Foreskin fibroblast (primary cell): ENCODE measurements at places on chromosomes 16 and 17.

DNA sequence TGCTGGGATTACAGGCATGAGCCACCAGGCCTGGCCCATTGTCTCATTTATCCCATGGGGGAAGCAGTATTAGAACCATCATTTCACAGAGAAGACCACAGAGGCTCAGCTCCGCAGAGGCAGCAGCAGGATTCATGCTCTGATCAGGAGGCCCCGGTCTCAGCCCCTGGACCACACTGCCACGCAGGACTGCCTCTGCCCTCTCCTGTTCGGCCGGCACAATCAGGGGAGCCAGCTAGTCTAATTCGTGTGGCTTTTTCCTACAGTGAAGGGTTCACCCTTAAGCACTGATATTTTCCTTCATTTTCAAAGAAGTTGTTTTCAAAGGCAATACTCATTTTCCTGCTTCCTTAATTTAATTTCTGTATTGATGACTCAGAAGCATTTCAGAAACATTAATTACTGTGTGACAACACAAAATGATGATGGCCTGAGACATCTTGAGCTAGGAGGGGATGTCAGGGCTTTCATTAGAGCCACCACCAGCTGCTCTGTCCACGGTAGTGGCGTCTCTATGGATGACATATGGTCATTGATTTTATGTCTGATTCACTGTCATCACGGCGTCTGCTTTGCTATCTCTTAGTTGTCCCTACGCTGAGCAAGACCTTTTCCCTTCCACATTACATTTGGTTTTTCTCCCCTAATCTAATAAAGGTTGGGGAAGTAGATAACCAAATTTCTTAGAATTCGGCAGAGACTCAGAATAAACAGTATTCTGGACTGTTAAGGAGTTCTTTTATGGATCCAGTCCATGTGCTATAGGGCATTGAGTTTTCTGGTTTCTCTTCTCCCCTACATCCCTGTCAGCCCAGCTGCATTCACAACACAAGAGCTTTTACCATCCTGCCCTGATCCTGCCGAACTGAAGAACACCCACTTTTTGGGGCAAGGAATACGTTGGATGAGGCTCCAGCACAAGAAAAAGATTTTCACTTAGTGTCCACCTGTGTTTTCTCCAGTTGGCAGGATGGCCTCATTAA is 314.0 kb downstream of the SLC39A11 start:
- no peak for DNase-seq

- no peak for DNase-seq
Observed at GRCh38 chr16:69927056-69927757, 23.9 kb upstream of the CLEC18A start.

DNA sequence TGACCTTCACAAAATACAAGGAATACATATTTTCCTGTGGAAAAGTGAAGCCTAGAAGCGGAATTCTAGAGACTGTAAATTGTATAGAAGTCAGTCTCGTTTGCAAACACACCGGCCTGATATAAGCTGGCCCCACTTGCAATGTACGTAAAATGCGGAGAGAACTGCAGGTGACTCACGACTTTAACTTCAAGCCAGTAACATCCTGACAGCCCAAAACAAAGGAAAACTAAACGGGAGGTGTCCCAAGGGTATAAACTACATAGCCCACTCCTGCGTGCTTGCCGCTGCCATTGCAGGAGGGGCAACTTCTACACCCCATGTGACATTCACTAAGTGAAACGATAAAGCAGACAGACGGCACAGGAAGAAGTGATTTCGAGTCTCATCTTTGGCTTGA is 101.6 kb downstream of the CYTH1 start:
- no peak for DNase-seq

DNA sequence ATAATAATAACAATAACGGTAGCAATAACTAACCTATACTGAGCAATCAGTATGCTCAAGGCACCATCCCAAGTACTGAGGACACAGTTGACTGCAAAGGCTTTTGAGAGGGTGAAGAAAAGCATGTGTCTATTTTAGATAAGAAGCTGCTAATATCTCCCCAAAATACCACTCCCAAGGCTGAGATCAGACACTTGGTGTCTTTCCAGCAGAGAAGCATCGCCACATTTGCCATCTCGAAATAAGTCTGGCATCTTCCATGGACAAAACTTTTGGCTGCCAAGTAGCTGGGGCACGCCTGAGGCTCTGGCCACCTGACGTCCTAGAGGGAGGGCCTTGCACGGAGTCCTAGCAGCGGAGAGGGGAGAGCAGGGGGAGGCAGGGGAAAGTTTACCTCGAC is 39.0 kb downstream of the ZNF423 start:
- DNase-seq = no peak

GRCh38 chr17:55774846-55775271 is 24.0 kb downstream of the PCTP start:
- no peak for DNase-seq

DNA sequence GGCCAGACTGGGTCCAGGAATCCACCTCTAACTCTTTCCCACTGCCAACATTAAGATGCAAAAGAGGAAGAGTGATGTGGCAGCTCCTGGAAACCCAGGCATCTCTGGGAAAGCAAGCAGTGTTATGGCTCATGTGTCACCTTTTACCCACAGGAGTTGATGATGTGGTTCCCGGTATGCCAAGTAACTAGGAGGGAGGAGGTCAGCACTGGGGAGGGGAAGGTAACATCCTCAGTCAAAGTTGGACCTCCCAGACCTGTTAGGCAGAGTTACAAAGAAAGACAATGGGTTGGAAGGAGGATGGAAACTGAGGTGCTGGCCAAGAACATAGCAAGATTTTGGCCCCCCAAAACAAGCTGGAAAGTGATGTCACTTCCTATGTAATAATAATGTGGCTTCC is 11.4 kb downstream of the KRABD2 start:
- DNase-seq = peak; percentile 56

GRCh38 chr16:69367980-69368379 is 16.4 kb upstream of the TMED6 start:
- peak; percentile 20 for DNase-seq

- no peak for DNase-seq
Observed at GRCh38 chr16:13873835-13874438, 46.0 kb upstream of the ERCC4 start.

- no peak for DNase-seq
Observed at GRCh38 chr16:85422196-85422631, 190.9 kb upstream of the GSE1 start.

- peak; percentile 68 for DNase-seq
Observed at GRCh38 chr17:21041741-21042457, 912 bp downstream of the USP22 start.

- DNase-seq = peak; percentile 68
Observed at GRCh38 chr17:17681744-17682292, 560 bp downstream of the RAI1 start.

DNA sequence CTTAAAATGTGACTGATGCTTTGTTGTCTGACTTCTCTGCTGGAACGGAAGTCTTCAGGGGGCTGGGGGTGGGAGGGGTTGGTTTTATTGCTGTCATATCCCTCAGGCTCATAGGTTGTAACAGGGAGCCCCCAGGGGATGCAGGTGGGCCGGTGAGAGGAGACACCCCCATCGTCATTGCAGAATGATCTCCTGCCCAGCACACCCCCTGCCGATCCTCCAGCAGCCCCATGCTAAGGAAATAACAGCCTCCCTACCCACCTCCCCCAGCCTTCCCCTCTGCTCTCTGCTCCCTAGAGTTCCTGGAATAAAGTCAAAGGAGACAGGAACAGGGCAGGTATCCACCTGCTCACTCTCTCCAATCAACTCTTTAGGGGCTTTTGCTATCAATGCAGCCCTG is 270.1 kb upstream of the TNRC6C start:
- no peak for DNase-seq

- DNase-seq = no peak
Observed at GRCh38 chr16:81477697-81478693, 33.4 kb downstream of the CMIP start.

GRCh38 chr16:22264786-22265185 is 32.4 kb upstream of the POLR3E start:
- peak; percentile 62 for DNase-seq

- peak; percentile 34 for DNase-seq
Observed at GRCh38 chr17:30309591-30309990, 17.8 kb upstream of the BLMH start.

- DNase-seq = no peak
Observed at GRCh38 chr17:27413792-27414191, 42.5 kb upstream of the KSR1 start.

GRCh38 chr17:75153780-75154194 is 525 bp downstream of the JPT1 start:
- DNase-seq = no peak

- no peak for DNase-seq
Observed at GRCh38 chr17:1608676-1609075, 20.0 kb downstream of the SLC43A2 start.

GRCh38 chr17:75575728-75576127 is 11.9 kb upstream of the MYO15B start:
- DNase-seq = no peak

DNA sequence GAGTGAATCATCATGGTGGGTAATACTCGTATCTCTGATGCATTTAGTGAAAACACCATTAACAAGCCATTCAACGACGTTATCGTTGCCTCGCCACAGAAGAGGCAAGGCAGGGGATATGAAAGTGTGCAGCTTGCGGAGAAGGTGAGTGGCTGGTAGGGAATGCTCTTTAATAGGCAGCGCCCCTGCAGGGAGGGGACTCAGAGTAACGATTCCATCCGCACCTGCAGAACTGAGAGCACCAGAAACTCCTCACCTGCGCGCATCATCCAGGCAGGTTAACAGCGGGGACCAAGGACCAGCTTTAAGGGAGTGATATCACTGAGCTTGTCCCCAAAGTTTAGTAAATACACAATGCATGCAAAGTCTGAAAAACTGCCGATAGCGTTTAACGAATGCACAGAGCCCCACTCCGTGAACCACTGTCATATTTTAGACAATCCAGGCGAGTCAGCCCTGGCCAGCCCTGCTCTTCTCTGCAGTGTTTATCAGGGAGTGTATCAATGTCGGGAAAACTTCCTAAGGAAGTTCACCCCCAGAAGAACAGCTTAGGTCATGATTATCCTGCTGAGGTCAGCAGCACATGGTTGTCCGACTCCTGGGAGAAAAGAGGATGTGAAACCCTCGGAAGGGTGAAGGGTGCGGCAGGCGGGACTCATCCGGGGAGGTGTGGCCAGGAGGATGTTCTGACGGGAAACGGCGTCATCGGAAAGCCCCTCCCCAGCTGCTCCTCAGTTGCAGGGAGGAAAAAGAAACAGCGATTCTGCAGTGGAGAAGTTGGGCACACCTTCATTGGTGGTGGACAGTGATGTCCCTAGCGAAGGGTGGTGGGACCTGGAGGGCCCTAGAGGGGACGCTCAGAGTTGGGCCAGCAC is 68.5 kb upstream of the DNAH17 start:
- no peak for DNase-seq

- no peak for DNase-seq
Observed at GRCh38 chr16:50941681-50942080, 199.8 kb downstream of the CYLD start.

DNA sequence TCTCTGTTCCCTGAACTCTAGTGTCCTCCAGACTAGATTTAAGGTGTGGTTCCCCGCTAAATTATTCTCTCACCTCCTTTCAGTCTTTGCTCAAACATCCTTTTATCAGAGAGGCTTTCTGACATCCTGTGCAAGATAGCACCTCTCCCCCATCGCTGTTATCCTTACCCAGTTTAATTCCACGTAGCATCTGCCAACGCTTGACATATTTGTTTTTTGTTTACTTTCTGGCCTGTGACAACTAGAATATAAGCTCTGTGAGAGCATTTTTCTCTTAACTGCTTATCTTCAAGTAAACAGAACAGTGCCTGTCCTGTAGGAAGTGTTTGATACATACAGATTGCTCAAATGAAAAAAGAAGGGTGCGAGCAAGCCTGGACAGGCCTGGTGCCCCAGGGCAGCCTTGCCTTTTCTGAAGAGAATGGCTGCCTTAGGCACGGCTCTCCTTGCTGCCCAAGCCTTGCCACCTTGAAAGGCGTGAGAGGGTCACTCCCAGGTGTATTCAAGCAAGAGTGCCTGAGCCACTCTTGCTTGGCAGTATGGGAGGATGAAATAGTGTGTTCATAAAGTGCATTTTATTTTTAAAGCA is 9.7 kb downstream of the DYNLL2 start:
- no peak for DNase-seq

DNA sequence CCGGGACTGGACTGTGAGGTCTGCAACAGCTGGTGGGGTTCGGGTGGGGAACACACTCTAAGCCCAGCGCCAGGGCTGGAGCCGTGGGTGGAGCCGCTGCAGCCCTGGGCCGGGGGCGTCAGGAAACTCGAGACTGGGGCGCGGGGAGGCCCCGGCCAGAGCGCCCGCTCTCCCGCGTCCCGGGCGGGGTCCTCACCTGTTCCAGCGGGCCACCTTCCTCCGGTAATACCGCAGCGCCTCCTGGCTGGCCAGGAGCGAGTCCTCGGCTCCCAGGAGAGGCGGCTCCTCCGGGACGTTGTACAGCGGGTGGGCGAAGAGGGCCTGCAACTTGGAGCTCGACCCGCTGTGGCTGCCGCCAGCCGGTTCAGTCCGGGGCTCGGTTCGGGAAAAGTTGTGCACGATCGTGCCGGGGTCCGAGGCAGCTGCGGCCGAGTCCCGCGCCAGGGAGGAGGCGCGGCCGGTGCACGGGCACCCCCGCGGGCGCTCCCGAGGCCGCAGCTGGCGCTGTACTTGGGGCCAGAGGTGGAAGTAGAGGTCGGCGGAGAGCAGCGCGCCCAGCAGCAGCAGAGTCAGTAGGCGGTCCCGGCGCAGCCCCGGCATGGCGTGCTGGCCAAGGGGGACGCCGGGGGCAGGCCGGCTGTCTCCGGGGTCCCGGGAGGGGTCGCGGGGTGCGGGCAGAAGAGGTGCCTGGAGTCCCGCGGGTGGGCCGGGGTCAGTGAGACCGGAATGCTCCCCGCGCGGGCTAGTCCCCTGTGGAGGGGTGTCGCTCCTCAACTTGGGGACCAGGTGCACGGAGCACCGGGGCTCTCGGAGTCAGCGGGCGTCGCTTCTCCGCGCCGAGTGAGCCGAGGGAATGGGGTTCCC is 868 bp downstream of the FAM20A start:
- DNase-seq = no peak

- no peak for DNase-seq
Observed at GRCh38 chr17:29396066-29396465, 5.9 kb downstream of the TAOK1 start.

DNA sequence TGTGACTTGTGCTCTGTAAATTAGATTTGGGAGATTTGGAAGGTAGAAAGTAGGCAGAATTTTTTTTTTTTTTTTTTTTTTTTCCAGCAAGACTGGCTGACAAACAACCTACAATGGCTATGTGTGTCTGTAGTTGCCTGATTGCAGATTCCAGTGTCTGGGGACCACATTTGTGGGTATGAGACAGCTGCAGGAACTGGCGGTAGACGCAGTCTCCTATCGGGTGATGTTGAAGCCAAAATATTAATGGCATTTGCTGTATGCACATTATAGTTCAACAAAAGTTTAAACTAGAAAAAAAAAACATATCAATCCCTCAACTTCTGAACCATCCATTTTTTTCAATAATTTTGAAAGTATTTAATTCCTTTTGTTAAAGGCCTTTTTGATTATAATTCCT is 665.2 kb downstream of the TOX3 start:
- peak; percentile 23 for DNase-seq

- DNase-seq = no peak
Observed at GRCh38 chr17:21090902-21091618, 35.7 kb upstream of the DHRS7B start.
